Stimulated activated CD8-positive, alpha-beta memory T cell treated with anti-CD3 and anti-CD28 coated beads, Interleukin-7, amount 100 ng/mL, for 1 hour (primary cell): ENCODE measurements at places on chromosomes 1 and 21.

DNA sequence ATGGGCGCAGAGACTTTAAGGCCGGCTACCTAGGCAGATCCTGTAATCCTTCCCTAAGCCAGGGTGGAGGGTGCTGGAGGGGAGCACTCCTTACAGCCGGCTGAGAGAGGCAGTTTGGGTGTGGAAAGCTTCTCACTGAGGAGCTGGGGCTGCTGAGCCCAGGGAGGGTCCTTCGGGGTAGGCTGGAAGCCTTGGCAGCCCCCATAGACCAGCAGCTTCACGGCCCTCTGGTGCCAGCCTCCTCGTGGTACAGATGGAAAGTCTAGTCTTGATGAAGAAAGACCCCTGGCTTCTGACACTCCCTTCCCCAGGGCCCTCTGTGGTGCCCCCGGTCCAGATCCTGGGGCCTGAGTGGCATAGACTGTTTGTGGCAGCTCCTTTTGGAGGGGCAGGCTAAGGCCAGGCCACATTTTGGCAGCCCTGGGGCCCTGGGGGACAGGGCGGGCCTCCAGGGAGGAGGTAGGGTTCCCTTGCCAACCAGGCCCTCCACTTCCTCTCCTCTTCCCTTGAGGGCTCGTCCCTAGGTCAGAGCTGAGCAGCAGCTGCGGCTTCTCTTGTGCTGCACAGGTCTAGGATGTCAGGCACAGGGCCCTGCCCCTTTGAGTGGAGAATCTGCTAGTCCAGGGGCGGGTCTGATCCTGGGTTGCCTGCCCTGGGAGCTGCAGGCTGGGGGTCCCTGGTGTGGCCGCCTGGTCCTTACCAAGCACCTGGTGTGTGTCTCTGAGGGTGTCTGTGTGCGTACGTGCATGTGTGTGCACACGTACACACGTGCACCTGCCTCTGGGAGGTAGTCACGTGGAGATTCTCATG lies 4.8 kb downstream of the AMPD2 start:
- no peak for DNase-seq

DNA sequence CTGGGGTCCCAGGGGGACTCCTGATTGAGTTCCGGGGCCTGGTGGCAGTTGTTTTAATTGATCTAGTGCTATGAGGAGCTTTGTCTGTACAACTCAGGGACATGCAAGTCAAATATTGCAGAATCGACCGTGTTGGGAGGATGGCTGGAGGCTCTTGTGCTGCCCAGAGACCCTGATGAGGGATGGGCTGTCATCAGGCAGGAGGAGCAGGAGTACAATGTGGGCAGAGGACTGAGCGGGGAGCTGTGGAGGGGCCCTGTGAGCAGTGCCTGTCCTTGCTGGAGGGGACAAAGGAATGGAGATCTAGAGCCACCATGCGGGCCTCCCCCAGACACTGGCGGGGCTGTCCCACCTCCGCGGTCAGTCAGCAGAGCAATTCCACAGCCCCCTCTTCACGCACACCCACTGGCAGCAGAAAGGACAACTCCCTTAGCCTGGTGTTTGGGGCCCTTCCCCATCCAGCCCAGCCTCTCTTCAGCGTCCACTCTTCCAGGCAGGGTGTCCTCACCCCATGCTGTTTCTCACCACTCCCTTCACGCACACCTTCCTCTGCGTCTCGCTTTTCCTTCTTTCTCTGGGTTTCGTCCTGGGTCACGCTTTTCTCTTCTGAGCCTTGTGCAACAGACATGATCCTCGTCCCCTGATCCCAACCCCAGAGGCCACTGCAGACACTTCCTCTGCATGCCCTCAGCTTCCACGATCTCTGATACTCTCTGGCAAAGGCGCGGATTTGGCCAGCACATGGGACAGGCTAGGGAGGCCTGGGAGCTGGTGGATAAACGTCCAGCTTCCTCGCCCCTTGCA lies 122.6 kb downstream of the GRIK3 start:
- DNase-seq: no peak

DNA sequence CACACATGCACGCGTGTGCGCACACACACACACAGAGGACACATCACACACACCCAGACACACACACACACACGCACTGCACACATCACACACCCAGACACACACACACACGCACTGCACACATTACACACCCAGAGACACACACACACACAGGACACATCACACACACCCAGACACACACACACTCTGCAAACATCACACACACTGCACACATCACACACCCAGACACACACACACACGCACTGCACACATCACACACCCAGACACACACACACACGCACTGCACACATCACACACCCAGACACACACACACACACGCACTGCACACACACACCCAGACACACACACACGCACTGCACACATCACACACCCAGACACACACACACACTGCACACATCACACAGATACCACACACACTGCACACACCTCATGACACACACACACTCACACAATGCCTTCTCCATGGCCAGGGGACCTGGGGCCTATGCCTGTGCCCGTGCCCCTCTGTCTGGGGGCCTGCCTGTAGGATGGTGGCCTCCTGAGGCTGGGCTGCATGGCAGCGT lies 24.4 kb downstream of the CRYAA start:
- no peak for DNase-seq

DNA sequence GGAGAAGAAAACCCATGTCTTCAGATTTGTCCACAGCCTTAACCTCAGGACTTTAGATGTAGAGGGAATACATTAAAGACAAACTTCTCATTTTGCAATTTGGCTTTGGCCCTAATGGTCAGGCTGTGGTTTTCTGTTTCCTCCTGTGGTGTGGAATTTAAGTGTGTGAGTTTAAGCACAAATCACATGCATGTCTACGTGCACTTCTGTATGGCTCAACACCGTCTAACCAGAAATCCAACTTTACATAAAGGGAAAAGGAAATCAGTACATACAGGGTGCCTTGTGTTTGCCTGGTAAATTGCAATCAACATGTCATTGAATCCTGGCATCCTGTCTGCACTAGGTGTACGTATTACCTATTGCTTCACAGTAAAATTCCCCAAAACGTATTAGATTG lies 1.2 kb upstream of the ZNF124 start:
- DNase-seq: no peak

GRCh38 chr1:170567214-170567613 lies 35.2 kb downstream of the GORAB start:
- no peak for DNase-seq

DNA sequence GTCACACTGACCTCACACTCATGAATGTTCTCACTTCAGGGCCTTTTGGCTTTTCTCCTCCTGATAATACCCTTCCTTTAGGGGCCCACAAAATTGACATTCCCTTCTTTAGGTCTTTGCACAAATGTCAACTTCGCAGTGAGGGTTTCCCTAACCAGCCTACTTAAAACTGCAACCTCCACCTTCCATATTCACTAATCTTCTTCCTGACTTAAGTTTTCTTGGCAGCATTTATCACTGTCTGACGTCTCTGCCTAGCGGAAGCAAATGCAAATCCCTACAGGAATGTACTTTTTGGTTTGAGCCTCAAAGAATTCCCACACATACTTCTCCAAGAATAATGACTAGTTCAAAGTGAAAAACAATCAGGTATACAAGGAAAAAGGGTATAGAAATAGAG lies 32.8 kb downstream of the INTS7 start:
- no peak for DNase-seq

GRCh38 chr1:45205910-45206721 lies at the start of gene ZSWIM5:
ZSWIM5 (minus strand) TSS chr1:45206605; CDS start chr1:45206350, 255 bp downstream.
- peak; percentile 24 for DNase-seq

DNA sequence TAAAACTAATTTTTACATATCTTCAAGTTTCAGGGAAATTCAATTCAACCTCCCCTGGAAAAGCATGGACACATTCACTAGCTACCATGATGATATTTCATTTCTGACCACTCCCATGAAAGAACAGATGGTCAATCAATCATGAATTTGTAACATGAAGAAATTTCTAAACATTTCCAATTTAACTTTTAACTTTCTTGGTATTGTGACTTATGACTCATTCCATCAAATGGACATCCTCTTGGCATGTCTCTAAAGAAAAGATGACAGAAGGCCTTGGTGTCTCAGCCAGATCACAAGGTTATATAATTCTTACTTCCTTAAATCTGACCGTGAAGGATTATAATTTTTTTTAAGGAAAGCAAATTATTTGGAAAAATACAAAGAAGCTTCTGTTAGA lies 10.5 kb upstream of the MCOLN3 start:
- DNase-seq: no peak
